Stimulated activated CD4-positive, alpha-beta T cell treated with anti-CD3 and anti-CD28 coated beads, Interleukin-1b, Interleukin-23, amount 100 ng/mL, for 24 hours (primary cell): ENCODE measurements at places on chromosomes 12 and 14.

- DNase-seq = no peak
Observed at GRCh38 chr12:40971911-40972310, 216.2 kb upstream of the PDZRN4 start.

DNA sequence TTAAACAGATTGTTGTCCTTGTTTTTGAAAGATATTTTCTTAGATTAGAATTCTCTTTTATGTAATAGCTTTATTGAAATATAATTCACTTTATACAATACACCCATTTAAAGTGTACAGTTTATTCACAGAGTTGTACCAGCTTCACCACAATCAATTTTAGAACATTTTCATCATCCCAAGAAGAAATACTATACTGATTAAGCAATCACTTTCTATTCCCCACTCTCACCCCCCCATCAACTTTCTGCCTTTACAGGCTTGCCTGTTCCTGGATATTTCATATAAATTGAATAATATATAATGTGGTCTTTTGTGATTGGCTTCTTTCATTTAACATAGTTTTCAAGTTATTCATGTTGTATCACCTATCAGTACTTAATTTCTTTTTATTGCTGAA is 44.4 kb downstream of the ARHGAP5 start:
- DNase-seq = no peak

DNA sequence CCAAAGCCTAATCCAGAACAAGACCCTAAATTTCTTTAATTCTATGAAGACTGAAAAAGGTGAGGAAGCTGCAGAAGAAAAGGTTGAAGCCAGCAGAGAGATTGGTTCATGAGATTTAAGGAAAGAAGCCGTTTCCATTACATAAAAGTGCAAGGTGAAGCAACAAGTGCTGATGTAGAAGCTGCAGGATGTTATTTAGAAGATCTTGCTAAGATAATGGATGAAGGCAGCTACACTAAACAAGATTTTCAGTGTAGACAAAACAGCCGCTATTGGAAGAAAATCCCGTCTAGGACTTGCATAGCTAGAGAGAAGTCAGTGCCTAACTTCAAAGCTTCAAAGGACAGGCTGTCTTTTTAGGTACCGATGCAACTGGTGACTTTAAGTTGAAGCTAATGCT is 65.4 kb upstream of the AMIGO2 start:
- DNase-seq = no peak

DNA sequence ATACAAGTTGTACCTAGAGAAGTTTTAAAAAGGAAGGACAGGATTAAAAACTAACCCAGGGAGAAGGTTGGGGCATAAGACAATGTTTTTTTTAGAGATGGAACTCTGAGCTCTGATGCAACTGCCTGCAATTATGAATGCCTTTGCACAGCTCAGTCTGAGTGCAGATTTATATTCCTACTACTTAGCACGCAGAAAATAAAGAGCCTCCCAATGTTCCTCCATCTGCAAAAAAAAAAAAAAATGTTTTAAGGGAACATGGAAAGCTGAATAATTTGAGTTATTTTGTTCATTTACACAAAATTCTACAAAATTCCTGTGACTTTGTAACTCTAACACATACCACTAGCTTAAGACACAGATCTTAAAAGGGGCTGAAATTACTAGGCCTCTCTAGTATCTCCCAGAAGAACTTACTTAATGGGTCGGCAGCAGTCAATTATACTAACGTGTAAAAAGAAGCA is 15.7 kb downstream of the CLIP1 start:
- no peak for DNase-seq

GRCh38 chr12:48996794-48997718 is 2.1 kb downstream of the DDN start:
- no peak for DNase-seq

DNA sequence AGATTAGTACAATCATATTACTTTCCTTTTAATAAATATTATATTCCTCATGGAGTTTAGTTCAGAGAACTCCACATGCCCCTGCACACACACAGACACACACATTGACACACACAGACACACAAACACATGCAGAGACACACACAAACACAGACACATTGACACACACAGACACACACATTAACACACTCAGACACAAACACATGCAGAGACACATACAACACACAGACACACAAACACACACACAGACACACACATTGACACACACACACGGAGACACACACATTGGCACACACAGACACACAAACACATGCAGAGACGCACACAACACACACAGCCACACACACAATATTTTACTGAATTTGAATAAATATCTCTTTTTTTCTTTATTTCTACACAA is 12.5 kb upstream of the SCARB1 start:
- no peak for DNase-seq

DNA sequence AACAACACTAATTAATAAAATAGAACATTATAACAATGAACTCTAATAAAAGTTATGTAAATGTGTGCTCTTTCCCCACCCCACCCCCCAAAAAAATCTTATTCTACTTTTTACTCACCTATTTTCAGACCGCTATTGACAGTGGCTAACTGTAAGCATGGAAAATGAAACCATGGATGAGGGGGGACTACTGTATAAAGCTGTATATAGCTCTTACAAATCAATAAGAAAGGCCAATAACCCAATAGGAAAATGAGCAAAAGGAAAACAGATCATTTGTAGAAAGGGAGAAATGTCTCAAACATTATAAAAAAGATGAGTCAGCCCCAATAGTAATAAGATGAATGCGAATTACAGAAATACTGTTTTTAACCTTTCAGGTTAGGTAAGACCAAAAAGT is 27.4 kb downstream of the YEATS4 start:
- no peak for DNase-seq
